Activated T-helper 1 cell treated with anti-CD3 and anti-CD28 coated beads, Interleukin-2, amount 50 U/mL, for 16 hours (primary cell): ENCODE measurements at places on chromosomes 5 and 9.

GRCh38 chr9:128349772-128350171, 9.4 kb downstream of the SLC27A4 start:
- no peak for DNase-seq

DNA sequence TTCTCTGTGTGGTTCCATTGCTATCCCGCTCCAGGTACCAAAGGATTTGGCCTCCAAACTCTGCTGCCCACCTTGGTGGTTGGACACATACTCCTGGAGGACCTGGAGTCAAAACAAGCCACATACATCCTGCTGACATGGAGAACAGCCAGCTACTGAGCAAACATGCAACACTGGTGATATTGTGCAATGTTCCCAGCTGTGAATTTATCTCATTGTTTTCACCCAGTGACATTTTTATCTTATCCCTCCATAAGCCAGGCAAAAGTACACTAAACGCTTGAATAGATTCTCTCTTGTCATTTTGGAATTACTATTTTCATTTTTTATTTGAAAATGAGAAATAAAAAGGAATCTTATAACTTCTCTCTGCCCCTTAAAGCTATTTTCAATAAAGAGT, 11.1 kb upstream of the CTSL start:
- DNase-seq = no peak

DNA sequence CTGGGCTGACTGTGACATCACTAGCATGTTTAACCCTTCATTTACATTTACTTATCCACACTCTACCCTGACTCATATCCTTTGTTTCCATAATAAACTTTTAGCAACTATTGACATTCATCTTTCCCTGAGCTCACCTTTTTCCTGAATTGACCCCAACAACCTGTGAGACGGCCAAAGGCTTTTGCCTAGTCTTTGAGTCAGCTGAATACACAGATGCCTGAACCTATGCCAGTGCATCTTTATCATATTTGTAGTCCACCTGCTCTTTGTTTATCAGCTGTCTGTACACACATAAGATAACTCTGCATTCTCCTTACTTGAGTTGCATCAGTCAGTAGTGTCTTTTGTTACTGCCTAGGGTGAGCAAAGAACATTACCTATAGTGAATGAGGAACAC, 128.5 kb upstream of the HMHB1 start:
- no peak for DNase-seq

GRCh38 chr5:178787889-178788288, 57.4 kb upstream of the ZNF354A start:
- DNase-seq = no peak

GRCh38 chr5:122707796-122708195, 67.1 kb upstream of the SNX2 start:
- no peak for DNase-seq

- DNase-seq = no peak
These were observed 195.6 kb downstream of the DEPDC1B start for GRCh38 chr5:60504342-60504741.

DNA sequence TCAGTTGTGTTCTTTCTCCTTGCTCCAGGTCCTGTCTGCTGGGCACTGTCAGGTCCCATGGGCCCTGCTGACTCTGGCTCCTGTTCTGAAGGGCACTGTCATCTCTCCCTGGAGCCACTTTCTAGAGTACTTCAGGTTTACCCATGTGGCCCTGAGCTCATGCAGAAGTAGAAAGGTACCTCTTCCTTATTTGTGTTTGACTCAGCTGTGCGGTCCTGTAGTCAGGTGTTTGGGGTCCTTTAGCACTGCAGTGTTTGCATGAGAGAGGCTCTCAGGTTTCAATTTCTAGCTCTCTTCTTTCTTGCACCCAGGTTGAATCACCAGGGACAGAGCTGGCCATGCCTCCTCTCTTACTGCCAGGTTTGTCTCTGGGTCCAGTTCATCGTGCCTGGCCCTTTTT, 71.5 kb downstream of the HSPA4 start:
- DNase-seq = no peak

DNA sequence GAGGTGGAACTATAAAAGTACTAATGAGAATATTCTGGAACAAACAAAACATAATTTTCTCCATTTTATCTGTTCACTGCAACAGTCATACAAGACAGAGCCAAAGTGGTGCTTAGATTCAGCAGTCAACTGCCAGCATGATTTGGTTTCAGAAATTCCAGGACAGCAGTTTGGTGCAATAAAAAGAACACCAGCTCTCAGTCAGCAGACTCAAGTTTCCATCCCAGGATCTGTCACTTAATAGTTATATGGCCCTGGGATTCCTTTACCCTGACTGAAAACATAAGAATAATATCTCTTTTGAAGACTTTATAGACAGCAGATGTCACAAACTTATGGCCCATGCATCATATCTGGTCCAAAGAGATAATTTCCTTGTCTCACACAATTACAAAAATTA, 92.8 kb upstream of the RASEF start:
- no peak for DNase-seq

GRCh38 chr9:25733336-25733982, 55.2 kb upstream of the TUSC1 start:
- DNase-seq = no peak

DNA sequence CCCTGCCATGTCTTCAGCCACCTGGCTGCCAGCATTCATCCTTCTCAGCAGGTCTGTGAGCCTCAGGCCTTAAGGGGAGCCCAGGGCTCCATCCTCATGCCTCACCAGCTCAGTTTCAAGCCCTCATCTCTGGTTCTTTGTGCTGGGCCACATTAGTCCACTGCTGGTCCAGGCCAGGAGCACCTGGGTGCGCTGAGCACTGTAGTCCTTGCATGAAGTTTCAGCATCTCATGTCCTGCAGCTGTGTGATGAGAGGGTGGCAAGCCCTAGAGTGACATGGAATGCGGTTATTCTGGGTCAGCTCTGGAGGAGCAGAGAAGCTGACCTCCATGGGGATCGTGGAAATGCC, 42.7 kb downstream of the COL5A1 start:
- DNase-seq = no peak

DNA sequence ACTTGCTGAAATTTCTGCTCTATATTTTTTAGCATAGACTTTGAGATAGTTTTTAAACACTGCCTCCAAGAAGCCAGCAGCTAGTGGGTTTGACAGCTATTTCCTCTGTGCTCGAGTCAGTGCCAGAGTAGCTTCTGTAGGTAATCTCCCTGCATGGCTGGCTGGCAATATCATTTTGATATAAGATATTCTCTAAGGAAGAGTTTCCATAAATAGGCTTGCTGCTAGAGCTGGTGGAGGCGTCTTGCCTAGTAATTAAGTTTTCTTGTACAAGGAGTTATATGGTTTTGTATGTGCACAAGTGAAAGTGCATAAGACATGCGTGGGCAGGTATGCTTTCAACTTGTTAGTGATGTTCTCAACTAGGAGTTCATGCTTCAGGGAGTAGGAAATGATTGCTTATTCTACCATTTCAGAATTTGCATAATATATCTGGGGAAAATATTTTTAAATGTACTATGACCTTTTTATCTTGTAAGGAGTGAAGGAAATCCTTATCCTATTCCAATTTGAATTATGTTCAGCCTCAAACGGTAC, 74.1 kb upstream of the CCL21 start:
- no peak for DNase-seq

- DNase-seq = no peak
These were observed 239.4 kb downstream of the LURAP1L start for GRCh38 chr9:13013991-13014883.

DNA sequence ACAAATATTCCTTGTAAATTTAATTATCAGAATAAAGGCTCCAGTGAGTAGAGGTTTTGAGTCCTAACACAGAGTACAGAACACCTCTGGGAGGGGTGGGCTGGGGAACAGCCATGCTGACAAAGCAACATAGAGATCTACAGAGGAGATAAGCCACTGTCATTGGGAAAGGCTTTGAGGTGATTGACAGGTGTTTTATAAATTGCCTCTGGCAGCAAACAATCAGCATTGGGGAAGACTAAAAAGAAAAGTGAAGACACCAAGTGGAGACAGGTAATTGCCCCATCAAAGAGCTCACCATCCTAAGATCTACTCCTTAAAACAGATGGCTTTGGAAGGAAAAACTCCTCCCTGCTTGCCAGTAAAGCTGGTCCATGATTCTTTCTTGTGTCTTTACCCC, 189.7 kb upstream of the TLE4 start:
- DNase-seq = no peak

DNA sequence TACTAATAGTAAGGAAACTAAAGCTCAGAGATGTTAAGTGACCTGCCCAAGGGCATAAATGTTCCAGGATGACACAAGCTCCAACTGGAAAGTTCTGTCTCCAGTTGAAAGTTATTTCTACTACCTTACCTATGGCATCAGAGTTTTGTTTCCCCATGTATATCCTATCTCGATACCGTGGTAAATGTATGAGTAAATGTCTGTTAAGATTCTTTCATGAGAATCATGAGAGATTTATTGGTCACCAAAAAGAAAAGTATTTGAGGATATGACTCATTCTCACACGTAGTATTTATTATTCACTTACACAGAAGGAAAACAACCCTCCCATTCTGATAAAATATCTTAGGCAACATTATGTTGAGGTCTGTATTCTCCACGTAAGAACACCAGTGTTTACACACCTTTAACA, 11.1 kb upstream of the SHOC1 start:
- DNase-seq = no peak

GRCh38 chr9:73176450-73176875, 24.8 kb downstream of the ANXA1 start:
- no peak for DNase-seq

GRCh38 chr5:32130865-32131264, 43.3 kb downstream of the GOLPH3 start:
- DNase-seq = no peak

DNA sequence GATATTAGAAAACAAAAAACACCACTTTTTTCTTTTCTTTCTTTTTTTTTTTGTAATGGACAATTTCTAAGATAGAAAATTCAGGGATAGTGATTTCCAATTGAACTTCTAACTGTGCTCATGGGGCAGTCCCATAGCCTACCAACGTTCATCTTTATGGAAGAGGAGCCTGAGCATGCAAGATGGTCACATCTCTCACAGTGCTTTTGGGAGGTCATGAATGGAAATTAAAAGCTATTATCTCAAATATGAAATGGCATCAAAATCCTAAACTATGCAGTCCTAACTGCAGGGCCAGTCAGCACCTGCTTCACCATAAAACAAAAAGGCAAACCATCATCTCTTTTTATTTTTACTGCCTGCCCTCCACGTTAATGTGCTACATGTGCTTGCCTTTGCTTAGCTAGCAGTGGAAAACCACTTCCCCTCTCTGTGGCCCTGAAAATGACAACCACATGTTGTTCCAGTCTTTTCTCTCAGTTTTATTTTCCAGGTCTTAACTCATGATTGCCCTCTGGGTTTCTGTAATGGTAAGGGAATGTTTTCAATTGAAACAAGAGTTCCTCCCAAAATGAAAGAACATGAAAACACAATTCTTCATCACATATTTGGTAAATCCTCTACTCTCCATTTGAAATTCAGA, 16.7 kb downstream of the IFNB1 start:
- DNase-seq = no peak
